NCI-H524 treated with DMSO at 0.1 percent for 48 hours (cell line): ENCODE measurements at places on chromosomes 1 and 21.

- DNase-seq: no peak
Observed at GRCh38 chr21:17688912-17689874, 76.5 kb upstream of the BTG3 start.

GRCh38 chr1:155324717-155325602 is 4.3 kb downstream of the RUSC1 start:
- DNase-seq: no peak

DNA sequence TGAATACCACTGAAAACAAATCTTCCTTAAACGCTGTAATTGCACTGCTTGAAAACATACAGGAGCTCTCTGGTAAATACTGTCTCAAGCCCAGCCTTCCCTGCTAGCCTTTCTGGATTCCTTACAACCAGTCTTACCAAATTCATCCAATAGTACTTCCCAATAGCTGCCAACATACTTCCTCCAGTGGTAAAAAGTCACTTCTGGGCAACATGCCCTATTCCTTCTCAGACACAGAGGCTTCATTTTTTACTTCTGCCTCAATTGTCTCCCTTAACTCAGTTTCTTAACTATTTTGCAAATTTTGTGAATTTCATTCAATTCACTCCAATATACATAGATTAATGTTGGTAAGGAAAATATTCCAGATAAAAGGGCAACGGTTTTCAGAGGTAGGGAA is 166.3 kb downstream of the TBX15 start:
- no peak for DNase-seq

- no peak for DNase-seq
Observed at GRCh38 chr1:240806200-240806745, 194.3 kb upstream of the GREM2 start.

GRCh38 chr21:43644609-43645008 is 14.7 kb downstream of the HSF2BP start:
- DNase-seq: no peak

DNA sequence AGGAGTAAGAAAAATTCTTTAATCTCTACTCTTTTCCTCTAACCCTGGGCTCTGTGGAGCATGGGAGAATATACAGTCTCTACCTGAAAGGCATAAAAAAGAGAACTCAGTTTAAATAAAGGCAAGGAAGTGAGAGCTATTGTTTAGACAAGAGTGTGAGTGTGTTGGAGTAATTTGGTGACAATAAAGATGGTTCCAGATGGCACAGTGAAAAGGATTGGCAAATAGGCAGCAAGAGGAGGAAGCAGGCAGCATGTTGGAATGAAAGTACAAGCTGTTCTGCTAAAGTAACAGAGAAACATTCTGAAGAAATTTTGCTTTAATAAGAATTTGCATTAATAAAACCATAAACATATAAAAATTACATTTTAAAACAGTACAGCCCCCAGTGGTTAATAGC is 163.4 kb downstream of the DNM3 start:
- no peak for DNase-seq

DNA sequence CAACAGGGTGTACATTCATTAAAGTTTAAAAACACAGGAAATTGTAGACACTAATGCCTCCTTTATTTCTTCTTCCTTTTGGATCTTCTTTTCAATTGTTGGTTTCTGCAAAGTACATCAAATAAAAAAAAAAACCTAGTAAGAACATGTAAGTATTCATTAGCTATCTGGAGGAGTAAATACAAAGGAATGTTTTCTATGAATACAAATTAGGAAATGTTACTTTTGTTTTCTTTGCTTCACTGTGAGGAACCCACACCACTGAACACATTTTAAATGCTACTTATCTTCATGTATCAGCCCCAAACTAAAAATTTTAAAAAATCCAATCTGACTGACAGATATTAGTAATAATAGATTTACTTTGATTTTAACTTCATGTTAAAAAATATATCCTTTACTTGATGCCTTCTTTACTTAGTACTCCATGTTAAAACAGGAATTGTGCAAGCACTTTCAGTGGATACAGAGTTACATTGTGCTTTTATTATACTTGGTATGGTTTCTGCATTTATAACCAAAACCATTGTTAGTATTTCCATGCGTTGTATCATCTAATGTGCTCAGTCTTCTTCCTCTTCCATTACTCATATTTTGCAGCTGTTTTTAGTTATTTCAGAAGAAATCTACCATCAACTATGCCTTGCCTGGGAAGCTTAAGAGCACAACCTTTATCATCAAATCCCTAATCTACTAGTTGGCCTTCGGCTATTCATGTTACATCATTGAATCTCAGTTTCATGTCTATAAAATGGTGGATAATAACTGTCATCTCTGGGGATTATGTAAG is 236.9 kb upstream of the DPYD start:
- no peak for DNase-seq
